NCI-H2227 treated with DMSO at 0.1 percent for 48 hours (cell line): ENCODE measurements at places on chromosomes 6 and 20.

- no peak for DNase-seq
Observed at GRCh38 chr6:70241031-70241430, 61.9 kb downstream of the COL9A1 start.

DNA sequence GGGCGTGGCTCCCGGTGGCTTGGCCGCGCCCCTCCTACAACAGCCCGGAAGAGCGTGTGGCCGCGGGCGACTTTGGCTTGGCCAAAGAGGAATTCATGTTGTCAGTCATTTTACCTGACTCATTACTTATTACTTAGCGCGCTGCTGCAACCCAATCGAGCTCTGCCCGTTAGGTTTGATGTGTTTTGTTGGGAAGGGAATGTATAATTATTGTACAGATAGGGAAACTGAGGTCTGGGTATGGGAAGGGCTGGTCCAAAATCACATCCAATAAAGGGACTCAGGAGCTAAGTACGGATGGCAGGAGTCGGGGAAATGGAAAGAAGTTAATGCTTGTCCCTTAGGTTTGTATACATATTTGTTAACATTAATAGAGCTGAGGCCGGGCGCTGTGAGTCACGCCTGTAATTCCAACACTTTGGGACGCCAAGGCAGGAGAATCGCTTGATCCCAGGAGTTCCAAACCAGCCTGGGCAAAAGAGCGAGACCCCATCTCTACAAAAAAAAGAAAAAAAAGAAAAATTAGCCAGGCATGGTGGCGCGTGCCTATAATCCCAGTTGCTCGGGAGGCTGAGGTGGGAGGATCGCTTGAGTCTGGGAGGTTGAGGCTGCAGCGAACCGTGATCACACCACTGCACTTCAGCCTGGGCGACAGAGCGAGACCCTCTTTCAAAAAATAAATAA, 639 bp upstream of the ZNF335 start:
- DNase-seq, result no peak

GRCh38 chr6:126657561-126658175, 317.8 kb downstream of the CENPW start:
- DNase-seq, result no peak

GRCh38 chr20:63253438-63254231, 628 bp downstream of the NKAIN4 start:
- DNase-seq, result no peak

GRCh38 chr6:116530436-116530835, 15.0 kb downstream of the TRAPPC3L start:
- no peak for DNase-seq

DNA sequence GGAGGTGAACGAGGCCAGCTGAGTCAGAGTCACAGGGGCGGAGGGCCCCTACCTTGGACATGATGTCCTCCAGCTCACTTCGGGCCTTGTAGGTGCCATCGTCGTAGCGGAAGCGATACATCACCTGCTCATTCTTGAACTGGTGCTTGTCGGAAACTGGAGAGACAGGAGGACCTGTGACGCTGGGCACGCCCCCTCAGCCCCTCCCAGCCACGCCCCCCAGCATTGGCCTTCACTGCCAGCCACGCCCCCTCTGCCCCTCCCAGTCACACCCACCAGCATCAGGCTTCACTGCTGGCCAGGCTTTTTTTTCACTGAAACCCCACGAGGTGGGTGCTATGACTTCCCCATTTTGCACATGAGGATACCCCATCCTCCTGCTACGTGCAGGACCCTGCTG, 148.2 kb downstream of the PREX1 start:
- DNase-seq, result no peak

GRCh38 chr6:43338243-43338642, 29.6 kb upstream of the CRIP3 start:
- DNase-seq, result no peak

GRCh38 chr6:167888098-167888497, 61.4 kb downstream of the AFDN start:
- DNase-seq, result no peak

DNA sequence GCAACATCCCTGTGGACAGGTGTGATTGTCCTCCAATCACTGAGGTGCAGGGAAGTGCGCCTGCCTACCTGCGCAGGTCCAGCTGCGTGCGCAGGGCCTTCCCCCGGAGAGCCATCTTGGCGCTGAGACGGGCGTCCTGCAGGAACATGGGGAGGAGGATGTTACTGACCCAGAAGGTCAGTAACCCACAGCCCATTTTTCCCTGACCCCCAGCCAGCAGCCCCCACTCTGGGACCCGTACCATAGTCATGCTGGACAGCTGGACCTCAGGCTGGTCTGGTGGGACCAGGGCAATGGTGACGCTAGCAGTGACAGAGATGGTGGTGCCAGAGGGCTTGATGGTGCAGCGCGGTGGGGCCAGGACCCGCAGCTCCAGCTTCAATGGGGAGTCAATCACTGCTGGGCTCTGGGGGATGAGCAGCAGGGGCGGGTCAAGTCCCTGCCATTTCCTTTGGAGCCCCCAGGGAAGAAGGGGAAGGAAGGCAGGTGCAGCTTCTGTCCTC, 9.7 kb downstream of the PLTP start:
- DNase-seq, result no peak

- DNase-seq, result no peak
Observed at GRCh38 chr20:61556111-61556510, 304.1 kb downstream of the CDH4 start.

DNA sequence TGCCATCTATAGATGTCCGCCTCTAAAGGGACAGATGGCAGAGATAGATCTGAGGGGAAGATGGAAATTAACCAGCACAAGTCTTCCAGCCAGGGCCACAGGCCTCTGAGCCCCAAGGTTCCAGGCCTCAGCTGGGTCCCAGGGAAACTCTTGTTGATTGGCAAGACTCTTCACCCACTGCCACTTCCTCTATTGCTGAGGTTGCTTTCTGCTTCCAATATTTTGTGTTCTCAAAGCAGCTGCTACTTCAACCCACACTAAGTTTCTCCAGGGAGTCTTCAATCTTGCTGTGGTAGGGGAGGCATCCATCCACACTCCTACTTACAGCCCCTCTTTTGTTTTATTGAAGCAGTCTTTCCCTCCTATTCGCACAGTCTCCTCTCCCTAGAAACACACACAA, 36.4 kb upstream of the SASH1 start:
- no peak for DNase-seq

- no peak for DNase-seq
Observed at GRCh38 chr6:163836876-163837690, 422.6 kb downstream of the QKI start.

GRCh38 chr20:49908258-49908565, 7.1 kb downstream of the SPATA2 start:
- DNase-seq, result no peak

DNA sequence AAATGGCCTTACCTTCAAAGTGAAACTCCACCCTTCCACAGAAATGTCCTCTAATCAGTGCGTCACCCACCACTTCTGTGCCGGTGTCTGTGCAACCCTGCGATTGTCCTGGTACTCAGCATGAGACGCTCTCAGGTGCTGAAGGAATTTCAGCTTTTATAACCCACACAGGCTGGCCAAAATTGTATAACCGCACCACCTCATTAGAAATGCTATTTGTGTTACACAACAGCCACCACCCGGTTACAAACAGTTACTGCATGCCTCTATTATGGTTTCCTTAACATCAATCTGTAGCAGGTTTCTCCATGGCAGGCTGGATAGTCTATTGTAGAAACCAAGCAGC, 51.5 kb downstream of the SLC23A2 start:
- peak; percentile 50 for DNase-seq

DNA sequence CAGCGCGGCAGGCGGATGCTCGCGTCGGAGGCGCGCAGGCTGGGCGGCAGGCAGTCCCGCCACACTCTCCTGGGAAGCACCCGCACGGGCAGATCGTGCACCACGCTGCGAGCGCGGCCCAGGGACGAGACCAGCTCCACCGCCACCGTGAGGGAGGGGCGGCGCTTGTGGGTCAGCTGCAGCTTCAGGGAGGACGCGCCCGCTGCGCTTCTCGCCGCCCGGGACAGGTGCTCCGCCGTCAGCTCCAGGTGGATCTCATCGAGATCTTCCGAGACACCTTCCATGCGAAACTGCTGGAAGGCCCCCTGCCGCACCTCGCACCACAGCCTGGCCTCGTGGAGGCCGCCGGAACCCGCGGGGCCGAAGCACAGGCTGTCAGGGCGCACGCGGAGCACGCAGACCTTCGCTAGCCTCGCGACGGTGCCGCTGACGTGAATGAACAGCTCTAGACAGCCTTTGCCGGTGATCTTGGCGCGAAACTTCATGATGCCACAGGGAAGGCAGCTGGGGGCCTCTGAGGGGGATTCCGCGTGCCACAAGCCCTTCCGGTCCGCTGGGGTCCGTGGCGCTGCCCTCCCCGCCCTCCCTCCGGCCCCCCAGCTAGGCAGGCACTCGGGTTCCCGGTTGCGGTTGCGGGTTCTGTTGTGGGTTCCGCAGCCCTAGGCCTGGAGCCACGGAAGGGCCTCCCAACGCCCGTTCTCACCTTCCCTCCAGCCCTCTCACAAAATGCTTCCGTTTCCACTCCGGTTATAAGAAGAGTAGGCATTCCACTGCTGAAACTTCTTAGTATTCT, at the start of gene HUS1B:
HUS1B (minus strand) TSS at position 641 of the 793 bp plus-strand sequence; CDS start at position 485, 156 bp downstream.
- DNase-seq, result no peak

DNA sequence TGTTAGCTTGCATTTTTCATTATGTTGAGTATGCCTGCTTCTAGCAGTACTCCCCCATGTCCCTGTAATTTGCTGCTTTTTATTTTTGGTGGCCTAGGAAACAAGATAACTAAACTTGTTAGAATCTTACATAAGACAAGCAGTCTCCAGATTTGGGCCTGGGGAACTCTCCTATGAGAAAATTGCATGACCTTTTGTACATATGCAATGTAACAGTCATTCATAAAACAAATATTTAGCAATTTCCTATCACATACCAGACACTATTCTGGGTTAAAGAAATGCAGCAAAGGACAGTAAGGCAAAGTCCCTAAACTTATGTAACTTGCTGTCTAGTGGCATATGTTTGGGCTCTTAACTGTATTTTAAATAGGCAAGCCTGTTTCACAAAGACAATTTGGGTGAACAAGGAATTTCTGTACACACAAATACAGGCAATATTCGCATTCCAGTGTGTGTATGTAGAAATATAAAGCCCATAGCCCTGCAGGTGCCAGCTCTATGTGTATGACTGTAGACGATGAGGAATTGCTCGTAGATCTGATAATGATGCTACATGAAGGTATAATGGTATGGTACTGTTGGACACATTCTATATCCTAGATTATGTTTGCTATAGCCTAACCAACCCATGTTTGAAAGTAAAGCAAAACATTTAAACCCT, 305.2 kb upstream of the CITED2 start:
- no peak for DNase-seq

GRCh38 chr6:64288351-64288750, 652.7 kb downstream of the PHF3 start:
- no peak for DNase-seq

DNA sequence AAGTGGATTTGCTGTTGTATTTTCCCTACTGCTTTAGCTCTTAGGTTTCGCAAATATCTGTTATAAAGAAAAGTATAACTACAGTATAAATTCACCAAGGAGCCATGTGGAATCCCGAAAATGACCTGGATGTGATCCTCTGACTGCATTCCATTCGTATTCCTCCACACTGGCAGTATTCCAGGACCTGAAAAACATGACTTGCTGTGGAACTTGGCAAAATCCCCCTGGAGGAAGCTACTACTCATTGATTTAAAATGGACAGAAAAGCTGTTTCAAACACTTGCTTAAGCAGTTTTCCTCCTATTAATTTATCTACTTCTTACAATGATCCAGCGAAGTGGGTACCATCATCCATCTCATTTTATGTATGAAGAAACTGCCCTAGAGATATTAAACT, 13.3 kb upstream of the ENPP5 start:
- no peak for DNase-seq

- DNase-seq, result no peak
Observed at GRCh38 chr6:142708651-142709050, 236.3 kb downstream of the HIVEP2 start.

DNA sequence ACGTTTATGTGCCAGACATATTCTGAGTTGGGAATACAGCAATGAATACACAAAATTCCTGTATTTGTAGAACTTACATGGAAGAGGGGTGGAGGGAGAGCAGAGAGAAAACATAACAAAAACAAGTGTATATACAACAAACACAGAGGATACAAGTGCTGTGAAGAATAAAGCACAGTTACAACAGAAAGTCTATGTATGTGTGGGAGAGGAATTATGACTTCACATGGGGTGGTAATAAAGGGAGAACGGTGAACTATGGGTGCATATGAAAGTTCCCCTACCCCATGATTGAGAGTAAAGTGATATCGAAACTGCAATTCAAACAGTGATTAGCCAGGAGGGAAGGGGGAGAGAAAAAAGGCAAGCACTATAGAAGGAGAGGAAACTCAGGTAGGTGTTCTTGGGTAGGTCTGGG, 24.6 kb downstream of the HBS1L start:
- DNase-seq, result no peak

DNA sequence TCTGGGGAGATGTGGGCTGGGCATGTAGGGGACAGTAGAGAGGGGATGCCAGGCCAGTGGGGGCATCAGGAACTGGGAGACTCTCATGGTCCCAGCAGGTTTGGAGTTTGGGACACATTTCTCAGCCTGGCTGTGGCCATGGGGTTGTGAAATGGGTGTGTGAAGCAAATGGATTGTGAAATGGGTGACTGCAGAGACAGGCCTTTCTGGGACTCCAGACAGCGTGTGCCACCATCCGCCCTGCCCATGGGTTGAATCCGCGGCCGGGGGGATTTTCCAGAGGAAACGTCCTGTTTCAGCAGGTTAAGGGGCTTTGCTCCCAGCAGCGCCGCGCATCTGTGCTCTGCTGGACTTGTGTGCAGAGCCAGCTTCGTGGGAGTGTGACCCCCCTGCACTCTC, 3.7 kb upstream of the PMEPA1 start:
- no peak for DNase-seq

DNA sequence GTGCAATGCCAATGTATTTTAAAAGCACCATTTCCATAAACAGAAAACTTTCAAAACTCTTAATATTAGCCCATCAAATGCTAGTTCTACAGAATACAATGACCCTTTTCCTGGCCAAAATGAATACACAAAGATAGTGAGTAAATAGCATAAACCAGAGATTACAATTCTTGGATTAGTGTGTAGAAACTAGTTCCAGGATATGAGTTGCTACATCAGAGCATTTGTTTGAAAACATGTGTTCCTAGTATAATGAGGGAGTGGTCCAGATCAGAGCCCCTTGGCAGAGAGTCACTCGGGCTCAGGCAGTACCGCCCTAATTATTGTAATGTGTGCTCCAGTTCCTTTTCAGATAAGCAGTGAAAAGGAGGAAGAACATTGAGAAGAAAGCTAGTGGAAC, 63.7 kb upstream of the COL21A1 start:
- no peak for DNase-seq

- DNase-seq, result no peak
Observed at GRCh38 chr6:136887953-136888352, 34.1 kb upstream of the SLC35D3 start.

GRCh38 chr6:38638941-38639497, 710 bp downstream of the BTBD9 start:
- DNase-seq, result no peak

- DNase-seq, result no peak
Observed at GRCh38 chr20:59697068-59697467, 92.7 kb downstream of the PHACTR3 start.

DNA sequence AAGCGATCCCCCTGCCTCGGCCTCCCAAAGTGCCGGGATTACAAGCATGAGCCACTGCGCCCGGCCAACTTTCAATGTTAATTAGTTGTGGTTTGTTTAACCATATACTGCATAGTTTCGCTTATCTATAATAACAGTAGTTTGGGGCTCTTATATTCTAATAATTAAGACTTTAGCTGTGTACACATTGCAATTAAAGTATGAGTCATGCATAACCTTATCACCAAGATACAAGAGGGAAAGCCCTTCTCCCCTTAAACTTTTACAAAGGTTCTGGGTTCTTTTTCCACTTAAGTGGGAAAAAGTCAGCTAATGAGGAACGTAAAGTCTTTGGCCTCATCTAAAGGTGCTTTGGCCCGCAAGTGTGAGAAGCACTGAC, 3.2 kb upstream of the MCCD1 start:
- no peak for DNase-seq
